ENCODE measurements at places on chromosomes 6 and 20.

DNA sequence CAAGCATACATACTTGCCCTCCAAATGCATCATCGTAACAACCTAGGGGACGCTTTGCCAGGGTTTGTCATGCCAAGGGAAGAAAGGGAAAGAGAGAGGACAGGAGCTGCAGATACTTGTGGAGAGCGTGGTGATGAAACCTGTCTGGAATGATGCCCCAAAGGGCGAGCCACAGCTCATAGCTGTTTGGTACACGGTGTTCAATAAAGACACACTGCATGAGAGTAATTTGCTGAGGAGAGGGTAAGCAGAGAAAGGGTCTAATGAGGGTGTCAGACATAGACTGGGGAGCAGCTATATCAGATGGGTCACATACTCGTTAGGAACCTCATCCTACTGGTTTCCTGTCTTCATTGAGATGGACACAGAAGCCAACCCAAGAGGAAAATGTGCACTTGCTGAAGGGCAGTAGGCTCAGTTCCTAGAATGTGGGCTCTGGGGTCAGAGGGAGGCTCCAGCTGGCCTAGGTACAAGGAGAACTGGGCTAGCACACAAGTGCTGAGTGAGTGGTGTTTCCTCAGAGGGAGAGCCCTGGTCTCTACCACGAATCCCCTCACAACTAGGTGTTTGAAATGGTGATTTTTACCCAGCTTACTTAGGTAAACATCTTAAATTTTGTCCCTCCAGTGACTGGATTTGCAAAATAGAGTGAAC lies 5.2 kb upstream of the FOXO3 start:
- no peak for DNase-seq

DNA sequence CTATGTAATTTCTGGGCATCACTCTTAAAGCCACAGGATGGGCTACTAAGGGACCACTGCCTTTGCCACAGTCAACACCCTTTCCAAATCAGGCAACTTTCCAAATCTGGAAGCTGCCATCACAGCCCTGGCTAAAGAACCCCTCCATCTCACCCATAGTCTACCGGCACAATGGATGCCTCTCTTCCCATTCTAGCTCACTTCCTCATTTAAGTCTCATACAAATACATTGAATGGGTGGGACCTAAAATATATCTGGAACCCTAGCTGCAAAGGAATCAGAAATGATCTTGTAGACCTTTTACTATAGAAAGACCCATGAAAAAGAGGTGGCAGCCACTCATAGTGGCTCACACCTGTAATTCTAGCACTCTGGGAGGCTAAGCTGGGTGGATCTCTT lies 3.3 kb upstream of the TREML4 start:
- no peak for DNase-seq

- no peak for DNase-seq
Observed at GRCh38 chr20:17281478-17281877, 54.6 kb downstream of the PCSK2 start.

DNA sequence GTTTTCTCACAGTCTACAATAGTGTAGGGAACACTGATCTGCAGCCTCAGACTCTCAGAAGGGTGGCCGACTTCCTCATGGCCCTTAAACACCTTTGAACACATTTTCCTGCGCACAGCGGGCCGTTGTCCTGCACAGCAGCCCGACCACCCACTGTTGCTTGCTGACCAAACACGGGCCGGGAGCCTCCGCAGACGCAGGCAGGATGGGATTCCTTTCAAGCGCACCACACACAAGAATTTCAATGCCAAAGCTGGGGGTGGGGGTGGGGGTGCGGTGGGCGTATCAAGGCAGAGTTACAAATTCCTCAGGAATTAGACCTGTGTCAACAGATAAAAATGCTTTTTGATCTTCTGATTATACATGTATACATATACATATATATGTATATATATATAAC lies 74.5 kb downstream of the HUS1B start:
- no peak for DNase-seq

- DNase-seq = no peak
Observed at GRCh38 chr6:137291441-137291840, 72.3 kb upstream of the IFNGR1 start.

DNA sequence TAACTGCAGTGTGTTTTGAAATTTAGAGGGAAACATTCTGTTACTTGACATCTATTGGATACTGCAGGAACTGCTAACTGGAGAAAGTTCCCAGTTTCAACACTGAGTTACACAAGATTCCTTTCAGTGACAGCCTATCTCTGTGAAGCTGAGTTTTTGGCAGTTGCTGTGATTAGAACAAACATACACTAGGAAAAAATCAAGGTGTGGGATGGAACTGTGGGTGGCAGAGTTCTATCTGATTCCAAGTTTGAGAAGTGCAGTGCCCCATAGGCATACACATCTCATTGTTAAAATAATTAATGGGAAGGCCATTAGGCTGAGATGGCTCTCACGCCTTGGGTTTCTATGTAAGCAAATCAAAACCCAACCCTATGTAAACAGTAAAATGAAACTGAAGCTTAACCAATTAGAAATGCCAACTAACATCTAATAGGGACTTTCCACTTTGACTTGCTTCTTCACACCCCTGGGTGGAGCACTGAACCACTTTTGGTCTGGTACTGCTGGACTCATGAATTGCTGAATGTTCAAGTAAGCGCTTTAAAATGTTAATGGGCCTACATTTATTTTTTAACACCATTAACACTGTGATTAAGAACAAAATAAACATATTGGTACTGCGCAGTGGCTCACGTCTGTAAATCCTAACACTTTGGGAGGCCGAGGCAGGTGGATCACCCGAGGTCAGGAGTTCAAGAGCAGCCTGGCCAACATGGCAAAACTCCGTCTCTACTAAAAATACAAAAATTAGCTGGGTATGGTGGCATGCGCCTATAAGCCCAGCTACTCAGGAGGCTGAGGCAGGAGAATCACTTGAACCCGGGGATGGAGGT lies 55.2 kb upstream of the TBC1D7 start:
- no peak for DNase-seq

- DNase-seq = no peak
Observed at GRCh38 chr6:2510316-2510715, 240.4 kb downstream of the MYLK4 start.

DNA sequence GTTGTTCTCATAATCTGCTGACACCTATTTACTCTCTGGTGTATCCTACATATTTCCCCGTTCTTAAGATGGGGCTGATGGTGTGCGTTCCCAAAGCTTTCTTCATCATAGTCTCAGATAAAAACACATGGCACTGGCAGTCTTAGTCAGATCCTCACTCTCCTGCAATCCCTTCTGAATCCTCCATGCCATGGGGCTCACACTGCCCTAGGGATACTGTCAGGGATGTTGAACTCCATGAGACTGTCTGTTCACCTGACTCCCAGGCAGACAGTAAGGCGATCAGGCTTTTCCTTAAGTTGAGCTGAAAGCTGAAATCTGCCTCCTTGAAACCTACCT lies 76.0 kb downstream of the SLX4IP start:
- no peak for DNase-seq
